RWPE2 (cell line): ENCODE measurements at places on chromosomes 3 and 15.

DNA sequence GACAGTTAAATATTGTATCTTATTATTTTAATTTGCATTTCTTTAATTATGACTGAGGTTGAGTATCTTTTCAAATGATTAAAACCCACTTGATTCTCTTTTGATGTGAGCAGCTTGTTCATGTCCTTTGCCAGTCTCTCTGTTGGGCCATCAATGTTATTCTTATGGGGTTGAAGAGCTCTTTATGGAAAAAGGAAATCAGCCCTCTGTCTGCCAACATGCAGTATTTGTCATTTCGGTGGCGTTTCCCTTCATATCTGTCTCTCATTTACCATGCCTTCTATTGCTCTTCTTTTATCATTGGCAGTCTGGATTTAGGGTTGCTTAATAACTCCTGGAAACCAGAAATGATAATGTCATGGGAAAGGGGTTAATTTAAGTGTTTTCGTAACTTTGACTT, 340.7 kb upstream of the DNAJC19 start:
- DNase-seq, result no peak

DNA sequence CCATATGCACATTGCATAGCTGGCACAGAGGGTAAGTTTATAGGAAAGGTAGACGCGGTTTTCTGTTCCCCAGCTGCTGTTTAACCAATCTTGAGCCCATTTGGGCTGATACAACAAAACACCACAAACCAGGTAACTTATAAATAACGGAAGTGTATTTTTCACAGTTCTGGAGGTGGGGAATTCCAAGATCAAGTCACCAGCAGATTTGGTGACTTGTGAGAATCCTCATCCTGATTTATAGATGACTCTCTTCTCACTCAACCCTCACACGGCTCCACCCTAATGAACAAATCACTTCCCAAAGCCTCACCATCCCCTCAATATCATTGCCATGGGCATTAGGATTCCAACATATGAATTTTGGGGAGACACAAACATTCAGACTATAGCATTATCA, 694.4 kb upstream of the NR2F2 start:
- no peak for DNase-seq

DNA sequence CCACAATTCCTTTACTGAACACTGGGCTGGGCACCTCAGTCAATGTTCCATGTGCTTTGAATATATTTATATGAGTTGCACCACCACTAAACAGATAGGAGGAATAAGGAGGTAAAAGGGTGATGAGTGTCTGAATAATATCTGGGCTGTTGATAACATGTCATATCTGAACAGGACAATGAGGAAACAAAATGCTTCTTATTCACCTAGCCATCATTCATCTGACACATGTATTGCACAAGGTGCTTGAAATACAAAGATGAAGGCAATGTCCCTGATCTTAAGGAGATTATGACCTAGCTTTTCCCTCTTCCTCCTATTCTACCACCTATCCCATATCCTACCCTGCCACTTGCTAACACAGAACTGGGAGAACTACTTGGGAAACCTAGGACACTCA, 8.0 kb upstream of the CERS3 start:
- DNase-seq, result no peak

GRCh38 chr3:54877730-54878129, 50.1 kb downstream of the LRTM1 start:
- no peak for DNase-seq

DNA sequence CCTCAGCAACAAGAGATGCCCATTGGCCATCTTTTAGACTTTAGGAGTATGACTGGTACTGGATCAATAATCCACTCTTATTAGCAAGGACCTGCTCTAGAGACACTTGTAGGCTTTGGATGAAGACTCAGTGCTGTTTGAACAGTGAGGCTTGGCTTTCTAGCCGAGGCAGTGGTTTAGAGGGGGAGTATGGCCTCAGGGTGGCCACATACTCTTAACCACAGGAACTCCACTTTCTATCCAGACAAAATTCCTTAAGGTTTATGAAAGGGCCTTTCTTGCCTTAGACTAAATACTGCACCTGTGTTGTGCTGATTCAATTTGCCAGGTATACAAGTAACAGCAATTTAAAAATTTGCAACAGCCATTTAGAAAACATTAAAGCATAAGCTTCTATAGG, 1046.3 kb downstream of the DIPK2A start:
- DNase-seq, result no peak

- no peak for DNase-seq
Measured at GRCh38 chr3:124438813-124439212, 291.4 kb upstream of the UMPS start.

GRCh38 chr15:71353171-71353570, 237.9 kb downstream of the THSD4 start:
- DNase-seq, result no peak

GRCh38 chr15:73867426-73867825, 5.9 kb upstream of the TBC1D21 start:
- peak; percentile 71 for DNase-seq

- DNase-seq, result no peak
Measured at GRCh38 chr3:156749244-156749643, 74.9 kb downstream of the TIPARP start.

- DNase-seq, result no peak
Measured at GRCh38 chr3:112017091-112017490, 17.4 kb upstream of the TMPRSS7 start.

GRCh38 chr3:171640520-171641412, 169.5 kb downstream of the PLD1 start:
- DNase-seq, result no peak

DNA sequence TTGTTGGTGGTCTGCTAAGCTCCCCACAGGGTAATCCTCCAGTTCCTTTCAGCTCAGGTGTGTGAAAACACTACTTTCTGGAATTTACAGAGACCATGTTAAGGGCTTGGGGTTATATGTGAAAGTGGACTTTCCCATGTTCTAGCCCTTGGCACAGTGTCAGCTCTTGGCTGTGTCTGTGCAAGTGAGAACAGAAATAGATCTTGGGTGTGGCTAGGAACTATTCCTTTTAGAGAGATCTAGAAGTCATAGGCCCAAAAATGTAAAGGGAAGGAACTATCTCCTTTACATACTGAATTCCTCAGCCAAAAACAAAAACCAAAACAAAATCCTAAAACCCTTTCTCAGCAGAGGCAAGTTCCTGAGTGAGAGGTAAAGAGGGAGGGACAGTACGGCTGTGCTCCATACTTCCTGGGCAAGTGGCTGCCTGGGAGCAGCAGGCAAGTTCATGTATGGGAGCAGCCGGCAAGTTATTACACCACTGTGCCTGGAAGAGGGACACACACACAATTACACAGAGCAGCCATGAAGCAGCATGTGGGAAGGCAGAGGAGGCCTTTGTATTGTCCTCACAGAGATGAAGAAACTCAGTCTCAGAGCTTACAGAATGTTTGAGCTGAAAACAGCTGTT, 19.9 kb upstream of the C3orf62 start:
- DNase-seq, result no peak

GRCh38 chr3:71300951-71301393, 282.6 kb downstream of the FOXP1 start:
- no peak for DNase-seq

DNA sequence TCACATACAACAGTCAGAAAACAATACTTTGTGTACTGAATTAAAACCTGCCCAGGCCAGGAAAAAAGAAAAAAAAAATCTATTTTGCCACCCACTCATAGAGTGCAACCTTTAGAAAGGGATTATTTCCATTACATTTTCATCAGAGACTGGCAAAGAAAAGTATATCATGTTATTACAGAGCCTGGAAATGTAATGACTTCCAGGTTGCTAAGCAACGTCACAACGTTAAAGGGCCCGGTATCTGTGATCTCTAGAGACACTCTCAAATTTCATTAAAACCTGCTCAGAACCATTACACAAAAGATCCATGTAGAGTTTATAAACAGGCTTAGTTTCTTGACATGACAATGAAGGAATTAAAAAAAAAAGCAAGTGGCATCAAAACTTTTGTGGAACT, 170.5 kb downstream of the CTNNB1 start:
- no peak for DNase-seq

DNA sequence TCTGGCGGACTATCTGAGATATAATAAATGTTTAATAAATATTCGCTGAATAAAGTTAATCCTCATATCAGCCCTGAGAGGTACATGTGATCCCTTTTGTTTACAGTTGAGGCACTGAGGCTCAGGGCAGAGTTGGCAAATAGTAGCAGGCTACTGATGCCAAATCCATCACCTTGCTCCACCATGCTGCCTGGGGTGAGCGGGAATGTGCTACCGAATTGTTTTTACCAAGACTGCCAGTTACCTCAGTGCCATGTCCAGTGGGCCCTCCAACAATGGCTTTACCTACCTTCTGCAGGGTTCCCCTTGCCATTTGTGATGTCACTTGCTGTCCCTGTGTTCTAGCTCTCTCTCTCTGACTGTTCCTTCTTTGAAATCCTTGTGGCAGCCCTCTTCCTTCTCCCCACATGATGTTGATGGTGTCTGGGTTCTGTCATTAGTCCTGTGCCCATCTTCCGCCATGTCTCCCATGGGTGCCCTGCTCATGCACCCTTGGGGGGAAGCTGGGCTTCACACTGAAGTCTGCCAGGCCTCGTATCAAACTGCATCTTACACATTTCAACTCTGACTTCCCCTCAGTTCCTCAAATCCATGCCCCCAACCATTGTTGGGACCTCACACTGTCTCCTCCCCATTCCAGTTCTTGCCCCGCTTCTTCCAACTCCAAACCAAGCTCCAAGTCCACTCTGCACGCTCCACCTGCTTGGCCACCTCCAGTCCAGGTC, 35.4 kb downstream of the SLCO2A1 start:
- no peak for DNase-seq

- peak; percentile 70 for DNase-seq
Measured at GRCh38 chr15:90871716-90872485, 3.5 kb downstream of the FURIN start.

- no peak for DNase-seq
Measured at GRCh38 chr15:57881361-57881760, 174.8 kb downstream of the POLR2M start.

GRCh38 chr3:106332884-106333283, 464.1 kb upstream of the CBLB start:
- DNase-seq, result no peak

GRCh38 chr3:190579514-190580137, 65.7 kb downstream of the IL1RAP start:
- no peak for DNase-seq

GRCh38 chr15:91409387-91409786, 309.3 kb downstream of the SV2B start:
- DNase-seq, result no peak

GRCh38 chr3:188700501-188700900, 471.3 kb upstream of the TPRG1 start:
- no peak for DNase-seq

DNA sequence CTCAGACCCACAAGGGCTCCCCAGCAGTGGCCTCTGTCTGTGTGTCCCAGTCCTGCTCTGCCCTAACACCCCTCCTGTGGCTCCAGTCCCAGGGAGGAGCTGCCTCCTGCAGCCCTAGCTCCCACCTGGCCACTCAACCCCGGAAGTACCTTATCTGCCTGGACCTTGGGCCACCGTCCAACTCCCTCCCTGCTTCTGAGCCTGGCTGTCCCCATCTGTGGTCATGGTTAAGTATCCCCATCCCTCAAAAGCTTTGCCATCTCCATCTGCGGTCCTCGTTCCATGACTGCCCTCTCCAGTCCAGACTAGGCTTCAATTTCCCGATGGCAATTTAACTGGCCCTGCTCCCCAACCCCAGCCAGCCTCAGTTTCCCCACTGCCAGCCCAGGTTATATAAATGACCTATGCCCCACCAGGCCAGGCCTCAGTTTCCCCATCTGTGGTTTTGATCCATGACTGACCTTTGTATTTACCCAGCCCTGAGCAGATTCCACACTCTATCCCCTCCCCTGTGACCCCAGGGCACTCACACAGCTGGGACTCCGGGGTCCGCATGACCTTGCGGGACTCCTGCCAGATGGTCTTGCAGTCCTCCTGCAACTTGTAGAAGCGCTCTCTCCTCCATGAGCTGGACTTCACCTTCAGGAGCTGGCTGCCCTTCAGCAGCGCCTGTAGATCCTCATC, 9.6 kb downstream of the PLCD1 start:
- DNase-seq, result peak; percentile 33

- no peak for DNase-seq
Measured at GRCh38 chr15:58434334-58434875, 2.6 kb downstream of the LIPC start.

DNA sequence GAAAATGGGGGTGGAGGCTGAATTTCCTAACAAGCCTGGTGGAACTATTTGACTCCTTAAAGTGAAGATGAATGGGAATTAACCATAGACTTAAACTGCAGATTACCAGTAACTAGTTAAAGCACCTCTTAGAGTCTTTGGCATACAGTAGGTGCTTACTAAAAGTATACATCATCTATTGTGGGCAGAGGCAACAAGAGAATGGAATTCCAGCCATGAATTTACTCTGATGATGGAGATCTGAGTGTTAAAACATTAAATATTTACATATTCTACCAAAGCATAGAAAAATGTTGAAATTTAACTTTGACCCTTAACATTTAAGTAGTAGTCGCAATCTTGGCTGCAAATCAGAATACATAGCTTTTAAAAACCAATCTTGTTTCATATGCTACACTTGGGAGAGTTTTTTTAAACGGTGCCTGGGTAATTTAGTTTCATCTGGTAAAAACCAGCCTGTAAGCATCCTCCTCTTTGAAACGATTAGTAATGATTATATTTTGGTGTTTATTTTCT, 5.2 kb downstream of the UBA5 start:
- no peak for DNase-seq

GRCh38 chr3:171838218-171838720, 4.9 kb upstream of the TMEM212 start:
- no peak for DNase-seq

DNA sequence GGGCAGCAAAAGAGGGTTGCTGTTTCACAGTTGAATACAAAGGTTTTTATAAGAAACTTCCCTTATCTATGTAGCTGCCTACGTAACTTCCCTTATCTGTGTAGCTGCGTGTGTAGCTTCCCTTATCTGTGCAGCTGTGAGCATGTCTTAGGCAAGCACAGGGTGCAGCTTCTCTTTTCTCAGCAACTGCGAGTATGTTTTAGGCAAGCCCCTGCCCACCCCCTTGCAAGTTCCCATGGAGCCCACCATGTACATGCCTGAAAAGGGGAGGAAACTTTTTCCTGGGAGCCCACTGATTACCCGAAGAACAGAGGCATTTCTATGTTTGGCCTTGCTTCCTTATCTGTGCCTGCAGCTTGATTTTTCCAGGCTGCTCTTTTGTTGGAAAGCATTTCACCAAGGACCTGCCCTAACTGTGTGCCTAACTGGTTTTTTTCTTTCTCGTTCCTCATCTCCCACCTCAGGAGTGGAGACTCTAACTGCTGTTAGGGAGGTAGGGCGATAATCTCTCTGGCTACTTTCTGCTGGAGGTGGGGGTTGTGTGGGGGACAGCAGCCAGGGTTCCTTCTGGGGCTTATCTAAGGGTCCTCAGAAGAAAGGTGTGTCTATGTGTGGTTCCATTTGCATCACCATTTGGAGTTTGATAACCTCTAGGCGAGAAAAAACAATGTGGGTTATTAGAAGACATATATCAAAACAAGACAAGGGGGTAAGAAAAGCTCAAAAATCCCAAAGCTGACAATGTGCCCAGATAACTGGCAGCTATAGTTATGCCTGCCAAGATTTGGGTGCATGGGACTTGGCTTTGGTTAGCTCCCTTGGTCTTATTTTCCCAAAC, 26.0 kb downstream of the SORD start:
- DNase-seq, result no peak
